T-helper 17 cell (primary cell): ENCODE measurements at places on chromosomes 3 and 15. TPM values are rescaled to one million over a fixed set of nuclear protein-coding genes. Genes with fewer than 3 reads are reported as not detected.

DNA sequence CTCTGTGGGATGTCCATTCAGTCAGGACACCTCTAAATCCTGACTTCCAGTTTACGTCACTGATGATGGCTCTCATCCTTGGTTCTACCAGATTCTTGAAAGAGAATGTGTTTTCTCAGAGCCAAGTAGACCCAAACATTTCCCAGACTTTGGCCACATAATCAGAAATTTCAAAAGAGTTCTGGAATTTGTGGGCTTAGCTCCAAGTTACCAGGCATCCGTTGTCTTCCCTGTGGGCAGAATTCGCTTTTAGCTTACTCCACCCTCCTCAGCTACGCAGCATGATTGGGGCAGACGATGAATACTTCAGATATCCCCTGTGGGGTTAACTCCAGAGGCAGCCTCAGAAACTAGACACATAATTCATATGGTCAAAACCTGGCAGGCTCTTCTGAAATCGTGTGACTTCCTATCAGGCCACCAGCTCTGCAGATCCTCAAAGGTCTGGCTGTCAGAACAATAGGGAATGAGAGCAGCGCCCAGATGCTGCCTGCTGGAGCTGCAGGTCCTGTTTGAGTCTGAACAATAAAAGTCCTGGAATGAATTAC, 30.6 kb downstream of the CRTC3 start:
- DNase-seq, result no peak
- peaks cover 5% of the 10 kb centered on the region for H3K36me3 ChIP-seq
- no peaks in the 10 kb centered on the region for H3K27me3 ChIP-seq
- H3K4me3 ChIP-seq, result no peak overlapping the region
- peak overlapping the region; percentile 95 for H3K27ac ChIP-seq

DNA sequence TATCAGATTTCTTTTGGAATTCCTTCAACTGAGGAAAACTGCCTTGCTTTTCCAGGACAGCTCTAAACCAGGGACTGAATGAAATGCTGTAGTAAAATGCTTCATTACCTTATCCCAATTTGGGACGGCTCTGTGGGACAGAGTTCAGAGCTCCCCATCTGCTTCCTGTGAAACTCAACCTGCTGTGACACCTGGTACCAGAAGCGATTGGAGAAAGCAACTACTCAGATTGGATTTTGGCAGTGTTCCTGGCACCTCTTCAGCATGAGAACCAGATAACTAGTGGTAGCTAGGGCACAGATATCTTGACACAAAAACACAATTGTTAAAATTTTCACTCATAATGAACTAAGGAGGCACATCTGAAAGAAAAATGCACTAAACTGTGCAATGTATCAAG, 539.1 kb downstream of the SI start:
- H3K4me1 ChIP-seq, result no peaks in the 10 kb centered on the region
- H3K4me3 ChIP-seq, result no peak overlapping the region
- H3K27ac ChIP-seq, result no peak overlapping the region
- no peak for DNase-seq
- H3K36me3 ChIP-seq, result no peaks in the 10 kb centered on the region

Gene XCR1
- total RNA-seq, result not detected

Gene SPINT1
- total RNA-seq, result 4.1 TPM

- no peak overlapping the region for H3K4me3 ChIP-seq
- H3K36me3 ChIP-seq, result no peaks in the 10 kb centered on the region
- H3K27ac ChIP-seq, result no peak overlapping the region
- DNase-seq, result no peak
- H3K27me3 ChIP-seq, result peaks cover 5% of the 10 kb centered on the region
Observed at GRCh38 chr3:111033470-111034050, 38.1 kb upstream of the NECTIN3 start.

Gene CHAC1
- total RNA-seq, result 0.35 TPM

Gene NLGN1
- total RNA-seq, result not detected

DNA sequence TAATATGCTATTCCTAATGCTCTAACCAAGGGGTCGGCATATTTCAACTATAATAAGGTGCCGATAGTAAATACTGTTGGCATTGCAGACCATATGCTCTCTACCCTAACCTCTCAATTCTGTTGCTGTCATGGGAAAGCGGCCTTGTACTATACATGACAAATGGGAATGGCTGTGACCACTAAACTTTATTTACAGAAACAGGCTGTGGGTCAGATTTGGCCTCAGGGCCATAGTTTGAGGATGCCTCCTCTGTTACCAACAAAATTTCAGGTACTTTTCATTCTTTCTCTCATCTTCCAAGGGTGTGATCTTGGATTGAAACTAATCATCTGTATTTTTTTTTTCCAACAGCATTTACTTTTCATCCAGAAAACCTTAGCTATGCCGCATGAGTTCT, 242.0 kb downstream of the MAGI1 start:
- H3K4me3 ChIP-seq, result no peak overlapping the region
- H3K27me3 ChIP-seq, result no peaks in the 10 kb centered on the region
- no peak overlapping the region for H3K27ac ChIP-seq
- H3K36me3 ChIP-seq, result no peaks in the 10 kb centered on the region
- H3K4me1 ChIP-seq, result no peaks in the 10 kb centered on the region

- DNase-seq, result no peak
- H3K27me3 ChIP-seq, result no peaks in the 10 kb centered on the region
- H3K4me1 ChIP-seq, result peaks cover 34% of the 10 kb centered on the region
- H3K4me3 ChIP-seq, result peak overlapping the region; percentile 3
- peak overlapping the region; percentile 51 for H3K27ac ChIP-seq
Observed at GRCh38 chr3:196757876-196758739, 18.5 kb downstream of the PAK2 start.

DNA sequence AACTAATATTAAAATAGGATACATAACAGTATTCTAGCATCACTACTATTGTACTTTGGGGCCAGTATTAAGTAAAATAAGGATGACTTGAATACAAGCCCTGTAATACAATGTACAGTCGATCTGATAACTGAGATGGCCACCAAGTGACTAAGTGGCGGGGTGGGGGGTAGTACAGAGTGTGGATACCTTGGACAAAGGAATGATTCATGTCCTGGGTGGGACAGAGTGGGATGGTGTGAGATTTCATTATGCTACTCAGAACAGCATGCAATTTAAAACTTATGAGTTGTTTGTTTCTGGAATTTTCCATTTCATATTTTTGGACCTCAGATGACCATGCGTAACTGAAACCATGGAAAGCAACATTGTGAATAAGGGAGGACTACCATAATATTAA, 46.0 kb downstream of the SLC7A14 start:
- no peak overlapping the region for H3K4me3 ChIP-seq
- no peaks in the 10 kb centered on the region for H3K36me3 ChIP-seq
- H3K4me1 ChIP-seq, result no peaks in the 10 kb centered on the region
- peaks cover 36% of the 10 kb centered on the region for H3K27me3 ChIP-seq
- DNase-seq, result no peak

DNA sequence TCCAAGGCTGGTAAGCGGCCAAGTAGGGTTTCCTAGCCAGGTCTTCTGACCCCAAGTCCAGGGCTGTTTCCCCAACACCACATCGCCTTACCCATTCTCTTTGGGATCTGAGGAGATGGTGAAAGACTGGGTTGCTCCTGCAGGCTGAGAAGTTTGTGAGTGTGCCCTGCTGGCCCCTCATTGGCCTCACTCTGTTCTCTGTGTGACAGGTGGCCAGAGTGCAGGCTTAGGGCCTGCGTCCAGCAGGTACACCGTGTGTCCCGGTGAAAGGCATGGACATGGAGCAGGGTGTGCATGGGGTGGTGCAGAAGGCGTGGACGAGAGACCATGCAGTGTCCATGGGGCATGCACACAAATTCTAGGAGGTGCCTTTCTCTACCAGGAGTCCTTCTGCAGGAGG, 91.3 kb downstream of the DGKG start:
- no peak for DNase-seq
- H3K36me3 ChIP-seq, result peaks cover 4% of the 10 kb centered on the region
- H3K27me3 ChIP-seq, result peaks cover 27% of the 10 kb centered on the region

DNA sequence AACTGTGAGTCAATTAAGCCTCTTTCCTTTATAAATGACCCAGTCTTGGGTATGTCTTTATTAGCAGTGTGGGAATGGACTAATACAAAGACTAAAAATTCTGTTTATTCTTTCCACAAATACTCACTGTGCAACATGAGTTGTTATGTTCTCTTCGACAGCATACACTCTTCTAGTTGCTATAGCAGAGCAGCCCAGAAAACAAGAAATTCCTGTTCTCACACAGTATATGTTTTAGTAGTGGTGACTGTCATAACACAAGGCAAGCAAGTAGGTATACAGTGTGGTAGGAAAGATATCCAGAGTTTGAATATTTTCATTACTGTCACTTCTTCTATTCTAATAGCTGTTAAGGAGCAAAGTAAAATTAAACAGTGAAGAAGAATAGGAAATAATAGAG, 453.3 kb downstream of the ROBO1 start:
- H3K27ac ChIP-seq, result no peak overlapping the region
- no peaks in the 10 kb centered on the region for H3K36me3 ChIP-seq
- no peaks in the 10 kb centered on the region for H3K27me3 ChIP-seq
- H3K4me3 ChIP-seq, result no peak overlapping the region
